ENCODE measurements at places on chromosomes 6 and 20. TPM values are rescaled to one million over a fixed set of nuclear protein-coding genes. Genes with fewer than 3 reads are reported as not detected.
A peak's percentile ranks its signal among the peaks of the same experiment; 100 is the strongest.

Gene RAD21L1
- total RNA-seq, result not detected

Gene METTL24
- 1.8 TPM for total RNA-seq

GRCh38 chr6:39225543-39225942 is 3.7 kb downstream of the KCNK5 start:
- DNase-seq, result no peak

DNA sequence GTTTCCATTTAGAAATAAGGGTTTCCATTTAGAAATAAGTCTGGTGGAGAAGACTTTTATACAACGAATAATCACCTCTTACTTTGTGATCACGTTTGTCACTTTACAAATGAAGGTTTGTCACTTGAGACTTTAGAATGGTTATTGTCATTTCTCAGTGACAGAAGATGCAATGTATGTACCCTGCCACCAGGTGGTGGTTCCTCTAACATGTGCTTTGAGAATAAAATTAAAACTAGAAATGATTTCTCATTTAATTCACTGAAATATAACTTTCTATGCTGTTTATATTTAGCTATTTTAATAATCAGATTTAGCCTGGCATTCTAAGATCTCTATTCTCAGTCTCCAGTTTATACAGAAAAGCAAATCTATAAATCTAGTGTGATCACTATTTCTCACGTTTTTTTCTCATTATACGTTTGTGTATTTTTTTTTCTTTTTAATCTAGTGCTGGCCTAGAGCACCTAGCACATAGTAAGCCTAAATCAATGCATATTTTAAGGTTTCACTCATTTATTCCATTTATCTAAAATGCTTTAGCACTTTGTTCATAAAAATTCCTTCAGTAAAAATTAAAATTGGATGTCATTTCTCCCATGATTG is 57.4 kb upstream of the TFAP2D start:
- DNase-seq, result no peak

DNA sequence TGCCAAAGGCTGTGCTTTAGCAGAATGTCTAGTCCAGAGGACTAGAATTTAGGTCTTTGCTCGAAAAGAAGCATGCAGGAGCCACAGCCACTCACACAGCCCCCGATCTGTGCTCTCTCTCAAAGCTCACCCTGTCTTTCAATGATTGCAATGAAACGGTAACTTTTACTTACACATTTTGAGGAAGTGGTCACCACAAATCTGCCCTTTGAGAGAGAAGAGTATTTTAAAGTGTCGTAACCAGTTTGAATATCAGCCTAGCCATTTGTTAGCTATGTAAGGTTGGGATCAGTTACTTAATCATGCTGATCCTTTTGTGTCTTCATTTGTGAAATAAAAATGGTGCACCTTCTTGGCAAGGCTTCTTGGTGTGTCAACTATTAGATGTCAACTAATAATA is 209.0 kb downstream of the TFAP2A start:
- DNase-seq, result no peak

Gene DEFB115
- total RNA-seq, result not detected

DNA sequence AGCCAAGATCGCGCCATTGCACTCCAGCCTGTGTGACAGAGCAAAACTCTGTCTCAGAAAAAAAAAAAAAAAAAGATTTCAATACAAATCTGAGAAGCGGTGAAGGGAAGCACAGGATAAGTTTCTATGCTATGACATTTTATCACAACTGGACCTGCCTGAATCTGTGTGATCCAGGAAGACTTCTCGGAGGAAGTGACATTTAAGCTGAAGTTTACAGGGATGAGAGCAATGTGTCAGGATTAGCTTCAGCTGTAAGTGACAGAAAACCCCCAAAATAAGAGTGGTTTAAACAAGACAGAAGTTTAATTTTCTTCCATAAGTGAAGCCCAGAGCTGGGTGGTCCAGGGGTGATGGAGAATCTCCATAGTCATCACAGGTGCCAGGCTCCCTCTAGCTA is 33.4 kb upstream of the MRPS18A start:
- DNase-seq, result no peak

GRCh38 chr6:92701425-92702096 is 717.8 kb downstream of the EPHA7 start:
- no peak for DNase-seq

DNA sequence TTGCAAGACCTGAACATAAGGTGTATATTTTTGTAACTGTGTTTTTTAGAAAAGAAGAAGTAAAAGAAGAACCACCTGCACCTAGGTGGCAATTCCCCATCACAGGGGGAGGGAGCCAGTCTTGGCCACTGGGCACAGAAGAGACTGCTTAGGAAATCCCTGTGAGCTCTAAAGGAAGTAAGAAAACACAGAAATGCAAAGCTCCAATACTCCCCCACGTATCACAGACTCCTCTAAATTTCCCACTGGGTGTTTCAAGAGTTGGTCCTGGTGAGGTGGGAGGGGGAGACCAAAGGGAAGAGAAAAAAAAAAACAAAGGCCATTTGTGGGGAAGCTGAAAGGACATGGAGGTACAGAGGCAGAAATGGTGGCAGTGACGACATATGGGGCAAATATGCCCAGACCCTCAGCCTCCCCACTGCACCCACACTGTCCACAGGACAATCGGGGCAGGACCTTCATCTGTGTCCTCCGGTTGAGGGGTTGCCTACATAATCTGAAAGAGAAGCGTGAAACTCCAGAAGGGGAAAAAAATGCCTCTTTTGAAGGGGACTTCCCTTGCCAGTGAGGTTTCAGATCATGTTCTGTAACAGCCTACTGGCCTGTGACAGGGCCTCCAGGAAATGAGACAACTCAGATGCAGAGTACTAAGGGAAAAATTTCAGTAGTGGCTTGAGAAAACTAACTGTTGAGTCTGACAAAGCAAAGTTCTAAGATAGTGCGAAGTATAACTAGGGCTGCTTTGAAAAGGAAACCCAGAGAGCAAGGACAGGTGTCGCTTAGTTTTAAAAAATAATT is 226.2 kb upstream of the MARCKS start:
- DNase-seq, result no peak

- no peak for DNase-seq
Observed at GRCh38 chr6:44262467-44263353, 2.6 kb downstream of the NFKBIE start.

Gene PRPH2
- not detected for total RNA-seq

Gene RIPOR2
- total RNA-seq, result 6.2 TPM

Gene OPN5
- total RNA-seq, result not detected

DNA sequence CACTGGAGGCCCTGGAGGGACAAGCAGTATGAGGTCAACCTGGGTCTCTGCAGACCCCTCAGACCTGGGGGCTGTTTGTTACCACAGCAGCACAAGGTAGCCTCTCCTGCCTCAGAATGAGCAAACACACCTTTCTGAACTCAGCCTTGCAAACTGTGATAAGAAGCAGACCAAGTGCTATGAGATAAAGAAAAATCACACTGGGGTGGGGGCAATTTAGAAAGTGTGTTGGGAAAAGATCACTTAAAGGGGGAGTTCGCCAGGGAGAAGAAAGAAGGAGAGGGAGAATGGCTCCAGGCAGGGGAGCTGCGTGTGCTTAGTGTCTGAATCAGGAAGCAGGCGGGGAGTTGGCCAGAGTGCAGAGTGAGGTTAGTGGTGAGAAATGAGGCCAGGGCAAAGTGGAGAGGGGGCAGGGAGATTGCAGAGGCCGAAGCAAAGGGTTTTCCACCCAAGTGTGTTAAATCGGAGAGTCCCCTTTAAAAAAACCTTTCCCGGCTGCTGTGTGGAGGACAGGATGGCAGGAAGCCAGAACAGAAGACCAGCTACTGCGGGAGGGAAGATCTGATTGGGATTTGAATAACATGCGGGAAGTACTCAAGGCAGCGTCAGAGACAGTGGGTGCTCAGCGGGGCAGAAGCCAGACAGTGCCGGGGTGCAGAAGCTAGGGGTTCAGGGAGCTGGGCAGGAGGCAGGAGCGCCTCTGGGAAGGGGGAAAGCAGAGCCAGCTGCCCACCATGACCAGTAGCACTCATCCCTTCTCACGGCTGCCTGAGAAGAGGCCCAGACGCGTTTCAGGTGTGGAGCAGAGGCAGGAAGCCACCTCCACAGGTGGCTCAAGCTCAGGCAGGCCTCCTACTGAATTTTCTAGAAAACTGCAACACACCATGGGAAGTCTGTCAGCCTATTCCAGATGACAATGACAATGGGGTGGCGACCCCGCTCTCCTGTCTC is 9.0 kb downstream of the ADA start:
- DNase-seq, result peak; percentile 46

DNA sequence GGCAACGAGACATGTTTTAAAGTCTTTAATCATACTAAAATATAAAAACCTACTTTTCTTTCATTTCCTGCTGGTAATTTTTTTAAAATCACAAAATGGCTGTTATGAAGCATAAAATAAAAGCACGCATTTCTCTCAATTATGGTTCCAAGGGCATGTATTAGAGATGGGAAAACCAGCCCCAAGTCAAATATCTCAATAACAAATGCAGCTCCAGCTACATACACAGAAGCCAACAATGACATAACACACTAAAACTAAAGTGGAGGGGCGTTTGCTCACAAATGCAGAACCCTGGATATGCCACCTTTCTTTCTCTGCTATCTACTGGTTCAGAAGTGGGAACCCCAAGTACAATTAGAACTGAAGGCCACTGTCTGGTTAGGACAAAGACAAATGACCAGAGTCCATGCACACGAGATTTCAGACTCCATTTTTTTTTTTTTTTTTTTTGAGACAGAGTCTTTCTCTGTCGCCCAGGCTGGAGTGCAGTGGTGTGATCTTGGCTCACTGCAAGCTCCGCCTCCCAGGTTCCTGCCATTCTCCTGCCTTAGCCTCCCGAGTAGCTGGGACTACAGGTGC is 27.8 kb downstream of the EZR start:
- no peak for DNase-seq

Gene PROCR
- 32.2 TPM for total RNA-seq

- DNase-seq, result no peak
Observed at GRCh38 chr6:14889188-14889587, 356.7 kb upstream of the JARID2 start.

DNA sequence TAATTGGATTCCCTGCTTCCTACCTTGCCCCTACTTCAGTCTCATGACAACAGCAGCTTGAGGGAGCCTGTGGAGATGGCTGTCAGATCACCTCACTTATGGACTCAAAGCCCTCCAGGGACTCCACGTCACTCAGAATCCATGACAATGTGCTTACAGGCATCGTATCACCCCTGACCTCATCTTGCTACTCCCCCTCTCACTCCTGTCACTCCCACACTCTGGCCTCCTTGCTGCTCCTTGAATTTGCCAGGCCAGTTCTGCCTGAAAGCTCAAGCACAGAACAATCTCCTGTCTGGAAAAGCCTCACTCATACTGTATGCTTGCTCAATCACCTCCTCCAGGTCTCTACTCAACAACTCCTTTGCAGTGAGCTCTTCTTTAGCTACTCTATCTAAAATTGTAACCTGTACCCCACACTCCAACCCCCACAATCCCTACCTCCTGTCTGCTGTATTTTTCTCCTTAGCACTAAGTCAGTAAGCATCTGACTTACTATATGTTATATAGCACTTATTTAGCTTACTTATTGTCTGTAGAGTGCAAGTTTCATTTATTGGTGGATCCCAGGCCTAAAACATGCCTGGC is 10.7 kb upstream of the GSTA4 start:
- no peak for DNase-seq

DNA sequence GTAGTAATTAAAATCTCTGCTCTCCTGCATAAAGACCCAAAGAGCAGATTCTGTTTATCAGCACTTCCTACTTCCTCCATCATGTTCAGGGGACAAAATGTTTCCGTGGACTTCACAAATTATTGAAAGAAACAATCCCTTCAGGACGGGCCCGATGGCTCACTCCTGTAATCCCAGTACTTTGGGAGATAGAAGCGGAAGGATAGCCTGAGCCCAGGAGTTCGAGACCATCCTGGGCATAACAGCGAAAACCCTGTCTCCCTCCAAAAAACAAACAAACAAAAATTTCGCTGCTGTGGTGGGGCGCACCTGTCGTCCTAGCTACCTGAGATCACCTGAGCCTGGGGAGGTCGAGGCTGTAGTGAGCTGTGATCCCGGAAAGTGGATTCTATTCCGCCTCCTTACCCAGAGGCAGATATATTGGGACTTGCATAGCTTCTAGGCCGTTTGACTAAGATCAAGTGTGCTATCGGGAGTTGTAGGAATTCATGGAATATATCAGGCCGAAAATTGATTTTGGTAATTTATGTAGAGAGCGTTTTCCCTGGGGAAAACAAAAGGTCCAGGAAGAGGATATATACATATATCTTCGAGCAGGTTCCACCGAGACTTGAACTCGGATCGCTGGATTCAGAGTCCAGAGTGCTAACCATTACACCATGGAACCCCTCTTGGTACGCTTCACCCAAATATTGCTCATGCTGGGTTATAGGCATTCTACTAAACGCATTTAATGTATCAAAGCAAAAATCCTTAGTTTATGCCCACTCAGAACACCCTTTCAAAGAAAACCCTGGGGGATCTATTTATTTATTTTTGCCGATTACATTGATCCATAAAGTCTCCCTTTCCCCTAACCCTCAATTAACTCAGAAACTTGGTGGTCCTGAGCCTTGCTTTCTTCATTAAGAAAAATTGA is 74.5 kb upstream of the ZNF184 start:
- DNase-seq, result no peak

GRCh38 chr6:116030770-116031169 is 29.9 kb downstream of the FRK start:
- DNase-seq, result no peak

- DNase-seq, result no peak
Observed at GRCh38 chr20:19598117-19598850, 159.8 kb upstream of the RIN2 start.

Gene COL11A2
- 0.27 TPM for total RNA-seq

Gene BCAS1
- total RNA-seq, result 2.3 TPM

DNA sequence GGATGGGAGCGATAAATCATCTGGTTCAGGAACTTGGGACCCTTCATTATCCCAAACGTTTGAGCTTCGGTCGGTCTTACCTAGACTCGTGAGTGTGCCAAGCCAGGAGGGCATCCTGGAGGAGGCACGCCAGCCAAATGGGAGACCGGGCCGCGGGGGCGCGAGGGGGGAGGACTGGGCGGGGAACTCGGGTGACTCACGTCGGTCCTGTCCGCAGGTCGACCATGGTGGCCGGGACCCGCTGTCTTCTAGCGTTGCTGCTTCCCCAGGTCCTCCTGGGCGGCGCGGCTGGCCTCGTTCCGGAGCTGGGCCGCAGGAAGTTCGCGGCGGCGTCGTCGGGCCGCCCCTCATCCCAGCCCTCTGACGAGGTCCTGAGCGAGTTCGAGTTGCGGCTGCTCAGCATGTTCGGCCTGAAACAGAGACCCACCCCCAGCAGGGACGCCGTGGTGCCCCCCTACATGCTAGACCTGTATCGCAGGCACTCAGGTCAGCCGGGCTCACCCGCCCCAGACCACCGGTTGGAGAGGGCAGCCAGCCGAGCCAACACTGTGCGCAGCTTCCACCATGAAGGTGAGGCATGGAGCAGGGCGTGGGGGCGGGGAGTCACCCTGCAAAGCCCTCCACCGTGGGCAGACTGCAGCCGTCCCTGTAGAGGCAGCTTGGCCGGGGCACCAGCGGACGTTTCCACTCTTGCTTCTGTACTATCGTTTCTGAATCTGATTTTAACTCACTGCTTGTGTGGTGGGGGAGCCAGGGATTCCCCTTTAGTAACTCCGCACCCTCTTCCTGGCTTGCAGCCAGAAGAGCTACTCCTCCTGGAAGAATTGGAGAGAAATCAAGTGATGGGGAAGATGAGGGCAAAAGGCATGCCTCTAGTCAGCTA is 2.7 kb downstream of the BMP2 start:
- peak; percentile 92 for DNase-seq

All from lower leg skin (tissue), 4 donors.